ENCODE measurements at places on chromosomes 1 and 21.

DNA sequence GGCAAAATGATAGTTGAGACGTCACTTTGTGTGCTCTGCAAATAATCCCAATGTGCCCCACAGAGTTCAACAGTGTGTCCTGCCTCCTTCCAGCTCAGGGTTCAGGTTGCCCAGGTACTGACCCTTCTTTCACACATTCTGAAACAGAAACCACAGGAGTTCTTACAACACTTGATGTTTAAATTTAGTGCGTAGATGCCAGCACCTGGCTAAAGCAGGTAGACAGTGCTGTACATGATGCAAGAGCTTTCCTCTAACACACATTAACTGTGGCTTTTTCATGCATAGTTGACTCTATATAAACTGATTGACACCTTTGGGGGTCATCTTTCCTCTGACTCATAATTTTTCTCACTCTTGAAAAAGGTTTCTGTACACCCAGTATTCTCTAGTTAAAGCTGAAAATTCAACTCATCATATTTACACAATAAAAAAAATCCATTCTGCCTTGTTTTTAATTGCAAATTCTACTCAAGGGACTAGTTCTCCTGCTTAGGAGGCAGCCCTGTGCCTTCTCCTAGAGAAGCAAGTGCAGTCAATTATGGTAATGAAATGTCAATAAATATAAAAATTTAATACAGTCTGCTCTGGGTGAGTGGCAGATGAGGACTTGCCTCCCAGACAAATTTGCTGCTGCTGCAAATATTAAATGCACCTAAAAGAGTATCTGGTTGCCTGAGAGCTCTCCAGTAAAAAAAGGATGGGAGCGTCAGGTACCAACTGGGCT lies 91.4 kb downstream of the NR5A2 start:
- DNase-seq: no peak

- peak; percentile 25 for DNase-seq
Measured at GRCh38 chr1:27416387-27417111, 24.1 kb downstream of the GPR3 start.

GRCh38 chr1:2187619-2188018 lies 7.0 kb downstream of the FAAP20 start:
- no peak for DNase-seq

GRCh38 chr1:55893155-55893554 lies 678.0 kb upstream of the USP24 start:
- peak; percentile 4 for DNase-seq

- DNase-seq: no peak
Measured at GRCh38 chr1:187034501-187034900, 205.8 kb downstream of the PLA2G4A start.

- DNase-seq: no peak
Measured at GRCh38 chr1:78672428-78672827, 22.8 kb downstream of the IFI44 start.

GRCh38 chr1:94553931-94554330 lies 12.4 kb upstream of the F3 start:
- no peak for DNase-seq

DNA sequence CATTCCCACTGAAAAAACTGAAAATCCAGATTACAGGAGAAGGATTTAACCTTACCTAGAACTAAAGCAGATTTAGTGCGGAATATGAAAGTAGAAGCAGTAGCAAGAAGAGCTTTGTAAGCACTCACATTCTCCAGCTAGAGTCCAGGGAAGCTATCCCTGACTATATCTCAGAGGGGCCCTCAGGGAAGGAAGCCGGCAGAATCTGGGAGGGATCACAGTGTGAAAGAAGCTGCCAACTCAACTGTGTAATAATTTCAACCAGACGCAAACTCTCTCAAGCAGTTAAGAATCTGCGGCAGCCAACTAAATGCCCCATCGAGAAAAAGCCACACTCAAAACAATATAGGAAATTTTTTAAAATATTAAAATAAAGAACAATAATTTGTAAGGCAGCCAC lies 163.8 kb downstream of the EIF4G3 start:
- DNase-seq: no peak

DNA sequence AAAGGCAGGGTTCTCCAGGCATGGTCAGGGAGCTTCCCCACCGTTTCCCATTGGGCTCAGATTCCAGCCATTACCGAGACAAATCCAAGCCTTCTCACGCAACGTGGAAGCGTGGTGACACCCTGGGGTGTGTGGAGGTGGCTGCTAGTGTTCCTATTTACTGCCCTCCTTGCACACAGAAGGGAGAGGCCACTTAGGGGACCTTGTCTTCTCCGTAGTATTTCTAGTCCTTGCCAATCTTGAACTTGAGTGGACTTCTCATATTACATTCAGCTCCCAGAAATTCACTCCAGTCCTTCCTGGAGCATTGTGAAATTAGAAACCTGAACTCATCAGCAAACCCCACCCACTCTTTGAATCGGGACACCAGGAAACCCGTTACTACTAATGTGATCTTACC lies 131.6 kb downstream of the AJAP1 start:
- DNase-seq: no peak
